NCI-H2171 (cell line): ENCODE measurements at places on chromosomes 2 and 18.
A peak's percentile ranks its signal among the peaks of the same experiment; 100 is the strongest.

GRCh38 chr2:18262601-18263000 lies 297.9 kb downstream of the RDH14 start:
- DNase-seq, result no peak

- no peak for DNase-seq
Observed at GRCh38 chr2:192885569-192886160, 690.9 kb upstream of the TMEFF2 start.

DNA sequence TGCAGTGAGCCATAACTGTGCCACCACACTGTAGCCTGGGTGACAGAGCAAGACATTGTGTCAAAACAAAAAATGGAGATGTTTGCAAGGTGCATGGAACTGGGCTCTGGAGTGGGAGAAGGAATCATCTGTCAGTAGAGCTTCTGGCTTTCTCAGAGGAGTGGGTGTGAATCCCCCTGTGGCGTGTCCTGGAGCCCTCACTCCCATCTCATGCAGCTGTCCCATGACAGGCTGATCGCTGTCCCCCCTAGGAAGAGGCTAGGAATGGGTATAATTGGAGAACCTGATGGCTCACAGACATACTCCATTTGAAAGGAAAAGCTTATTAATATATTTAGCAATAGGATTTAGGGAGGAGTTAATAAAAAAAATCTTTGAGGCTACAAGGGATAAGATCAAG lies 125.8 kb upstream of the EPB41L3 start:
- DNase-seq, result no peak

- DNase-seq, result no peak
Observed at GRCh38 chr18:3722649-3723433, 272.9 kb downstream of the TGIF1 start.

GRCh38 chr18:22451796-22452195 lies 34.1 kb upstream of the CTAGE1 start:
- no peak for DNase-seq

DNA sequence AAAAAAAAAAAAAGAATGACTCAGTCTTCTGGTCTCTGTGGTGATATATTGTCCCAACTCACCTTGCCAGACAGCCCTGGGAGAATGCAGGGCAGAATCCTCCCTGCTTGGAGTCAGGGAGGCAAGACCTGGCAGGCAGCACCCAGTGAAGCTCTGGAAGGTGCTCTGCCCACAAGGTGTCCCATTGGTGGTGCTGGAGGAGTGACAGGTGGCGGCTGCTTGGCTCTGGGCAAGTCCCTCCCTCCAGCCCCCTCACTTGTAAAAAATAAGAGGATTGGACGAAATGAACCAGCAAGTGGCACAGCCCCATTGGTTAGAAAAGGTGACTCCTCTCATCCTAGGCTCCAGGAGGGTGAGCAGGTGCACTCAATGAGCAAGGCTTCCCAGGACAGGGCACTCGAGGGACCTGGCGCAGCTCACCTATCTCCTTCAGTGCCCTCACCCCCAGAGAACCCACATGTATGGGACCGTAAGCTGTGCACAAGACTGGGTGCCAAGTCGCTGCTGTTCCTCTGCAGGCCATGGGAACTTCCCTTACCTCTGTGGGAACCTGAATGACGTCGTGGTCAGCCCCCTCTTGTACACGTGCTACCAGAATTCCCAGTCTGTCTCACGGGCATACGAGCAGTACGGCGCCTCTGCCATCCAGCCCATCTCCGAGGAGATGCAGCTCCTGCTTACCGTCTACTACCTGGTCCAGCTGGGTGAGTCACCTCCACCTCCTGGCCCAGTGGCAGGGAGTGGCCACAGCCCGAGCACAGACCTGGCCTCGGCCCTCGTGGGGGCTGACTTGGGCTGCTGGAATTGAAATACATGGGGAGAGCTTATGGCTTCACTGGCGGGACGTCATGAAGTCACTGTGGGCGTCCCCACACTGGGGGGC lies 54.6 kb downstream of the GREB1 start:
- DNase-seq, result peak; percentile 22

DNA sequence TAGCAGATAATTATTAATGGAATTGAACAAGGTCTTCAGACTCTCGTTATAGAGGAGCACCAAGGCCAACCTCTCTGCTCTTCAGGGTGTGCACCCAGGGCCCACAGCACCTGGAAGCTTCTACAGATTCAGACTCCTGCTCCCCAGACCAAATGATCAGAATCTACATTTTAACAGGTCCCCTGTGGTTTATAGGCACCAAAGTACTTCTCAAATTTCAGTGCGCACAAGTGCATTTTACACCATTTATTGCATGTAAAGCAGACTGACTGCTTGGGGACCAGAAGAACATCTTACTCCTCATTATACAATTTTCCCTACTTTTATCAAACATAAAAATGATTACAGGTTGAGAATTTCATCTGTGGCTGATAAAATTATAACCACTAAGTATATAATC lies 163.9 kb downstream of the COL4A4 start:
- no peak for DNase-seq

GRCh38 chr2:63814114-63814513 lies 27.6 kb upstream of the UGP2 start:
- no peak for DNase-seq

- no peak for DNase-seq
Observed at GRCh38 chr2:80323610-80324009, 19.1 kb upstream of the LRRTM1 start.

DNA sequence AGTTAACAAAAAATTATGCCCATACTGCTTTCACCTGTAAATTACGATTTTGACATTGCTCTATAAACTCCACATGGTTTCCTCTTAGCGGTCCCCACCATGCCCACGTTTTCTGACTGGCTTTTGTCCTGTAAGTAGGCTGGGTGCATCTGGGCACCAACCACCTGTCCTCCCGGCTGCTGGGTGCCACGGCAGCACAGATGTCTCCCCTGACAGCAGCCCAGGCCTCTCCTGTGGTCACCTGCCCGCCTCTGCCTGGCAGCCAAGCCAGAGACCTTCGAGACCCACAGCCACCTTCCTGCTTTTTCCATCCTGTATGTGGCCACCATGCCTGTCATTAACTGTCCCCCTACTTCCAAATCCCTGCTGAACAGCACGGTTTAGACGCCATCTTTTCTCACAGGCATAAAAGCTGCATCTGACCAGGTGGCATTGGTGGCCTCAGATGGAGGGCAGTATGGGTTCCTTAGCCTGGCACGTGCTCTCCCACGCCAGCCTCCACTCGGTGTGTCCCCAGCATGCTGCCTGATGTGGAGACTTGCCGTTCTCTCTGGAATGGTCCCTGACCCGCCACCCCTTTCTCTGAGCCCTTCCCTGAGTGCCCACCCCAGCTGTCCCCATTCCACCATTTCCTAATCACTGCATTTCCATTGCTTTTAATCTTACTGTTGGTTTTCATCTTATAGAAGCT lies 18.9 kb downstream of the SNORC start:
- DNase-seq, result no peak

DNA sequence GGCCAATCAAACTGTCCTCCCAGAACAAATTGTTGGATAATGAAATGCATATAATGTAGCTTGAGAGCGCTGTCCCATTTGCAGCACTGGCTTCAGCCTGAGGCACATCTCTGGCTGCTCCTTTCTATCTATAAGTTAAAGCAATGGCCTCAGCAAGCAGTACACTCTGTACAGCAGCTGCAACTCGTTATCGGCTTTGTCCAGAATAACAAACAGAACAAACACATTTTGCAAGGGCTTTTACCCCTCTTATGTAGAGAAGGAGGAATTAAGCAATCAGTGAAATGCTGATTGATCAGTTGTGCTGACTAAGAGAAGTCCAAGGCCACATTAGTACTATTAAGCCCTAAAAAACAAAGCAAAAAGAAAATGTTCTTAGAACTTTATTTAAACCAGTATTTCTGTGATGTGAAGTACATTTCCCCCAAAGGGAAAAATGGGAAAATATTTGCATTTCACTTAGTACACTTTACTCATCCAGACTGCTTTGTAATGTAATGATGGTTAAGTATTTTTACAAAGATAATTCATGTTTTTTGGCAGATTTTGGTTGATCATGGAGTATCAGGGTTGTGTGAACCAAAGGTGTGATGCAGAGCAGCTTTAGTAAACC lies 15.0 kb upstream of the CPS1 start:
- no peak for DNase-seq

- no peak for DNase-seq
Observed at GRCh38 chr2:620471-621302, 56.5 kb downstream of the TMEM18 start.

DNA sequence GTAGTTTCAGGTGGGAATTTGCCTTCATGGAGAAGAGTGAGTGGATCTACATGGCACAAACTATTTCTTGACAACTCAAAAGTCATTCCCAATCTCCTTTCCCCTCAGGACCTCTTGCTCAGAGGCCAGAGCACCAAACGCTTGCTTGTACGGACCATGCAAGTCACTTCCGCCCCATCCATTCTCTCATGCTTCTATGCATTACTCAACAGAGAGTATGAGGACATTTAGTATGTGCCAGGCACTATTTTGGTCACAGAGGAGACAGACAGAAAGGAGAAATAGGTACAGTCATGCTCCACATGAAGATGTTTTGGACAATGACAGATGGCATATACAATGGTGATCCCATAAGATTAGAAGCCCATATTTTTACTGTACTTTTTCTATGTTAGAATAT lies 117.5 kb downstream of the ACTR3 start:
- no peak for DNase-seq

DNA sequence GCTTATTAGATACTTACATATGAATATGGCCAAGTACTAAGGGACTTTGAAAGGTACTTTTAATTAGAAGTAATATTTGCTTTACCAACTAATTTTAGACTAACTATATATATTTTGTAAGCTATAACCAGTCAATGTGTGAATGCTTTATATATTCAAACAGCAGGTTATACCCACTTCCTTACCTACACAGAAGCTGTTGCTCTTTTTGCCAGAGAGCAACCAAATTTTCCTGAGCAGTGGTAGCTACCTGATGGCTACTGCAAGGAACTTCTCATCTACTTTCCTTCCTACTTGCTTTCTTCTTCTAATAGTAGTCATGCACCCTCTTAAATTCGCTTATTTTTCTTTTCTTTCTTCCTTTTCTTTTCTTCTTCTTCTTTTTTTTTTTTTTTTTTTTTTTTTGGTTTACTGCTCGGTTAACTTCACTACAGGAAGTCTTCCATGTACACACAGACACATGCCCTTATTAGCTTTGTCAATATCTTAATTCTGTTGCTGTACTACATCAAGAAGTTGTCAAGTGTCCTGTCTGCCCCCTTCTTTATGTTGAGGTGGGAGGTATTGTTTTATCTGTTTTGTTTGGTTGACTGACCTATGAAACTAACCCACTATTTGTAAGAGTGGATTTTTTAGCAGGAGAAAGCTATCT lies 95.0 kb downstream of the EPC2 start:
- DNase-seq, result no peak

DNA sequence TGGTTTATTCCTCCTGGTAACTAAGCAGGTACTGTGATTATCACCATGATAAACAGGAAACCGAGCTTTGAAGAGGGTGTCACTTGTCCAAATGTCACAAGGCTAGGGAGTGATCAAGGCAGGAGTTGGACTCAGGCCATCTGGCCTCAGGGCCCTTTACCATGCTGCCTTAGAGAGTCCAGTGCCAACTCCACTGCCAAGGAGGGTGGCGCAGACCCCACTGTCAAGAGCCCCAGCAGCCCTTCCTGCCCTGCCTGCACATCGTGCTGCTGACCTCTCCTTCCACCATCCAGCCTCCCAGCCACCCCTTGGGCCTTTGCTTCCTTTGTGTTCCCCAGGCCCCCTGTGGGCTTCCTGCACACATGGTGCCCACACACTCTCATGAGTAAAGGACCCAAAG lies 48.3 kb downstream of the TNS1 start:
- no peak for DNase-seq

GRCh38 chr2:19392191-19392590 lies 33.8 kb upstream of the OSR1 start:
- no peak for DNase-seq

GRCh38 chr18:69022426-69022825 lies 224.5 kb downstream of the CCDC102B start:
- DNase-seq, result no peak
